NCI-H524 treated with DMSO at 0.1 percent for 48 hours (cell line): ENCODE measurements at places on chromosomes 11 and 22.

DNA sequence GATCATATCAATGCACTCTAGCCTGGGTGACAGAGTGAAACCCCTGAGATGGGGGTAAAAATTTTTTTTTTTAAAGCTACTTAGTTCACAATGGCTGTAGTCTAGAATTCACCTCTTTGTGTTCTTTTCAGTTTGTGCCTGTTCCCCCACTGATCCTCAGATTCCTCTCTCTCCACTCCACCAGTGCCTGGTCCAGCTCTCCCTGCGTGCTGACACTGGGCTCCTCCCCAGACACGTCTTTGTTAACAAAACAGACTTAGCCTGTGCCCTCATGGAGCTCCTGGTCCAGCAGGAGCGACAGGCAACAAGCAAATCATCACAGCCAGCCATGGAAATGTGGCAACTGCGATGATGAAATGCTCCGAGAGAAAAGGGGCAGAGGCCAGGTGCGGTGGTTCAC lies 34.0 kb downstream of the IFT27 start:
- DNase-seq, result no peak

DNA sequence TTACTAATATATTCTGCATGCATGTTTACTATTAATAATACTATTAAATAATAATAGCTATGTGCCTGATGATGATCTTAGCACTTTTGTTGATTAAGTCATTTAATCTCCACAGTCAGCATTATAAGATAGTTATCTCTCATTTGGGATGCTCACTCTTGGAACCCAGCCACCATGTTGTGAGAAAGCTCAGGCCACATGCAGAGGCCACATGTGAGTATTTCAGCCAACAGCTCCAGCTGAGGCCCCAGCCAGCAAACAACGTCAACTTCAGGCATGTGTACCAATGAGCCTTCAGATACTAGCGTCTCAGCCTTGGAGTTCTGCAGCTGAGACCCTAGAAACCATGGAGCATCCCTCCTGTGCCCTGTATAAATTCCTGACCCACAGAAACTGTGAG lies 798.1 kb upstream of the LRRC4C start:
- DNase-seq, result no peak

DNA sequence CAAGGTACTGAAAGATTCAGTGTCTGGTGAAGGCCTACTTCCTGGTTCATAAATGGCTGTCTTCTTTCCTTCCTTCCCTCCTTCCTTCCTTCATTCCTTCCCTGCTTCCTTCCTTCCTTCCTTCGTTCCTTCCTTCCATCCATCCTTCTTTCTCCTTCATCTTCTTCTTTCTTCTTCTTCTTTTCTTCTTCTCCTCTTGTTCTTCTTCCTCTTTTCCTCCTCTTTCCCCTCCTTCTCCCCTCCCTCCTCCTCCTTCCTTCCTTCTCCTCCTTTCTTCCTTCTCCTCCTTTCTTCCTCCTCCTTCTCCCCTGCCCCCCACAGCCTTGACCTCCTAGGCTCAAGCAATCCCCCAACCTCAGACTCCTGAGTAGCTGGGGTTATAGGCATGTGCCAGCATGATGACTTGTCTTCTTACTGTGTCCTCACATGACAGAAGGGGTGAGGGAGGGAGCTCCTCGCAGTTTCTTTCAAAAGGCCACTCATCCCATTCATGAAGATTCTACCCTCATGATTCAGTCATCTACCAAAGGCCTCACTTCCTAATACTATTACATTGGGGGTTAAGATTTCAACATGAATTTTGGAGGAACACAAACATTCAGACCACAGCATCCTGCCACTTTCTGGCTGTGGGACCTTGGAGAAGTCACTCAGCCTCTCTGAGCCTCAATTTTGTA lies 22.6 kb upstream of the CCDC134 start:
- no peak for DNase-seq

DNA sequence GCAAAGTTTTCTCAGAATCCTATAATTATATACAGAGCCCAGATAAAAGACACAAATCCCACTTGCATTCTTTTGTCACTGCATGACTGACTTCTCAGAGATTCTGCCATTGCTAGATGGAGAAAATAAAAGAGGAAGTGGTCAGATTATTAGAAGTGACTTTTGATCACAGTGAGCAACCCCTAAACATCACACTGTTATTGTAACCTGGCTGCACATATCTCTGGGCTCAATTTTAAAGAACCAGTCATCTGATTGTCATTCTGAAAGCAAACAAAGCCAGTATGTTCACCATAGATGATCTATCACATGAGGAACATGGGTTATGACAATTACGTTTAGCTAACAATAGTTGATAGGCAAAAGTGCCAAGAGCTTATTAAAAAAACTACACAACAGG lies 47.8 kb downstream of the COPB1 start:
- DNase-seq, result no peak

GRCh38 chr11:78594814-78595213 lies 20.1 kb upstream of the NARS2 start:
- DNase-seq, result no peak

DNA sequence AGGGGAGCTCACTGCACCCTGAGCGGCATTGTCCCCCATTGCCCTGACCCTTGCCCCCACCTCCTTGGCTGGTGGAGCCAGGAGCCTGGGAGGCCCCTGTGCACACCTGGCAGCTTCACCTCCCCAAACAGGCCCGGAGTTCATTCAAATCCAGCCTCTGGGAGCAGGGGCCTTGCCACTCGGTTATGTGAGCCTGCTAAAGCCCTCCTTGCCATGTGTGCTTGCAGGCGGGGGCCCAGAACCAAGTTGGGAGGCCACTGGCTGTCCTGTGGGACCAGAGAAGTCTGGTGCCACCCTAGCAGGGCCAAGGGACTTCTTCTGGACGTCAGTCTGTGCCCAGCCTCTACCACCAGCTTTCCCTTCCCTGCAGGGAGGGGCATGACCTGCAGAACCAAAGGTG lies 48.9 kb downstream of the NFAM1 start:
- DNase-seq, result no peak

- no peak for DNase-seq
Measured at GRCh38 chr11:82858133-82858532, 42.1 kb downstream of the PRCP start.

GRCh38 chr11:100889758-100890157 lies 202.7 kb downstream of the ARHGAP42 start:
- DNase-seq, result no peak

- no peak for DNase-seq
Measured at GRCh38 chr22:18085188-18085587, 7.4 kb downstream of the PEX26 start.

GRCh38 chr11:34169686-34170085 lies 64.3 kb downstream of the NAT10 start:
- DNase-seq, result no peak

DNA sequence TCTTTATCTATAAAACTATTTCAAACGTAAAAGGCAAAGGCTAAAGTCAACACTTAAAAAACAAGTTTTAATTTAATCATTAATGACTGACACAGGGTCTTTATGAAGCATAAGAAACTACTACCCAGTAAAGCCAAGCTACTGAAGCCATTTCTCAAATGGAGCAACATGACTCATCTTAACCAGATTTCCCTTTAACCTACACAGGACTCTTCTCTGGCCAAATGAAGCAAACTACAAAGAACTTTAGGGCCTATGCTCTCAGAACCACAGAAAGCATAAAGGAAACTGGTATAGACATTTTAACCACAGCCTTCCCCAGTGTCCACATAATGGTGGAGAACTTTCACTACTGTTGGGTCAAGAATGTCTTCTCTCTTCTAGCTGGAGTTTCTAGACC lies 34.7 kb downstream of the ALG9 start:
- no peak for DNase-seq

GRCh38 chr22:37427711-37428635 lies 694 bp upstream of the ELFN2 start:
- DNase-seq, result no peak

DNA sequence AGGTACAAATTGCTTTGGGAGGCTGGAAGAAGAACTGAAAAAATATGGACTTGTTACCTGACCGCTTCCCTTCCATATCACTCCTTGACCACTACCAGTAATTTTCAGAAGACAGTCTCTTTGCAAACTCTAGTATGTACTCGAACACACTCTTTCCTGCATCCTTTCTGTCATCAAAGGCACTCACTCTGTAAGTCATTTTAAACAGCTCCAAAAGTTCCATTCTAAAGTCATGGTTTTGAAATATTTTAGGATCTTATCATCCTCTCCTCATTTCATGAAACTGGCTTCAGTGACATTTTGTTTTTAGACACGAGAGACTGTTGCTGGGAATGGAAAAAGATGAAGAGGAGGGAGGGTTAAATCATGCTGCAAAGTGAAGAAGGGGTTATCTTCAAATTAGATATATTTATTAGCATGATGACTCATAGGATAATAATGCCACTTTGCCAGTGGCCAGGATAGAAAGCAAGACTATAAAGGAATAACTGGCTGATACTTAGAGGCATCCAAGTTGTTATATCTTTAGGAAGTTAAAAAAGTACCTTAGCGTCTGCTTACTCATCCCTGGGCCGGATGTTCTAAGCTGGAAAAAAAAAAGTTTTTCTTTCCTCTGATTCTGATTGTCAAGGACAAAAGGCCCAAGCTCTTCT lies 549.3 kb downstream of the METTL15 start:
- no peak for DNase-seq

GRCh38 chr22:23237841-23238240 lies 57.5 kb downstream of the BCR start:
- DNase-seq, result no peak

DNA sequence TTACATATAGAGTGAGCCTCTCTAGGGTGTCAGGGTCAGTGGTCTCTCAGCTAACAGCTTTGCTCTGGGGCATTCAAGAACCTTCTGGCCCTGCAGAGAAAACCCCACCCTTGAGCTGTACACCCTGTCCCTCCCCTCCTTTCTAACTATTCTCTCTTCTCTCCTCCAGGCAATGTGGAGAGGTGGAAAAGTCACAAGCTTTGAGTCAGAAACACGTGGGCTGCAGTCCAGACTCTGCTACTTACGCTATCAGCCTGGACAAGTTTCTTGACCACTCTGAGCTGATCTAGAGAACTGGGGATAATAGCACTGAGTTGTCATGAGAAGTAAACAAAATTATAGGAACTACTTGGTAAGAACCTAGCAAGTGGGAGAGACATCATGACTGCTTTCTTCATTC lies 10.7 kb upstream of the FAM83F start:
- no peak for DNase-seq

DNA sequence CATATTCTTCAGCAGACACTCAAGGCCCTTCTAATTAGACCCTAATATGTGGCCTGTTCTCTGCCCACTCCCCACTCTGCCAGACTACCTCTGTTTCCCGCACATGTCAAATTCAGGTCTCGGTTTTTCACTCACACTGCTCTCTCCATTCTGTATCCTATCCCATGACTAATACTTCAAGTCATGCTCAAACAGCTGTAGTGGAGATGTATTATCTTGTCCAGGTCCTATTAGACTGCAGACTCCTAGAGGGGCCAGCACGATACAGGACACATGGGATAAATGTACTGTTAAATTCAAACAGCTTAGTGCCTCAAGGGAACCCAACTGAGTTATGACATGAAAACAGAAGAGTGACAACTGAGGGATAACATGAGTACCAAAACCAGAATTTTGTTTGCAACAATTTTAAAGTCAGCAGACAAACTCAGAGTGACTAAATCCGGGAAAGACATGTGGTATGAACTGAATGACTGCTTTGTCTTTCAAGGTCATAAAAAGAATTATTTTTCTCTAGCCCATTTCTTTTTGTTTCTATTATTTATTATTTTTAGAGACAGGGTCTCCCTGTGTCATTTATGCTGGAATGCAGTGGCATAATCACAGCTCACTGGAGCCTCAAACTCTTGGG lies 20.5 kb downstream of the ATP6V1E1 start:
- no peak for DNase-seq

GRCh38 chr11:71103266-71103665 lies 149.1 kb downstream of the SHANK2 start:
- no peak for DNase-seq

DNA sequence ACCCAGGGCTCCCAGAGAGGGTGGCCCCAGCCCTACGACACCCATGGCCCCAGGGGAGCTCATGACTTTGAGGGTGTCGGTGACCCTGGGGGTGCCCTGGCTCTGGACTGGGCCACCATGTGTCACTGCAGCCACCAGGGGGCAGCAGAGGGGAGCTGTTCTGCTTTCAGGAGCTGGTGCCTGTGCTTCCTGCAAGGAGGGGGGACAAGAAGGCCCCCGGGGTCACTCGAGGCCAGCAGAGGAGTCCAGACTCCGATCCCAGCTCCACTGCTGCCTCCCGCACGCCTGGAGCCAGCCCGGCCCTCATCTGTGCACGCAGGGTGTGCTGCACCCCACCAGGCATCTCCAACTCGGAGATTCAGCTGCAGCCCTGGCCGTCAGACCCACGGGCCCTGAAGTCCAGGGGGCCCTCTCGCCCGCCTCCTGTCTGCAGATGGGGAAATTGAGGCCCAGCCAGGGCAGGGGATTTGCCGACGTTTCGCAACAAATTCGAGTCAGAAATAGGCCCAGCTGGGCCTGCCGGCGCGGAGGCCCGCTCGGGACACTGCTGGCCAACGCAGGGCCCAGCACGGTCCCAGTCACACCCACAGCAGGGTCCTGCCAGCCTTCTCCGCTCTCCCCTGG lies 29.5 kb upstream of the WNT7B start:
- no peak for DNase-seq

DNA sequence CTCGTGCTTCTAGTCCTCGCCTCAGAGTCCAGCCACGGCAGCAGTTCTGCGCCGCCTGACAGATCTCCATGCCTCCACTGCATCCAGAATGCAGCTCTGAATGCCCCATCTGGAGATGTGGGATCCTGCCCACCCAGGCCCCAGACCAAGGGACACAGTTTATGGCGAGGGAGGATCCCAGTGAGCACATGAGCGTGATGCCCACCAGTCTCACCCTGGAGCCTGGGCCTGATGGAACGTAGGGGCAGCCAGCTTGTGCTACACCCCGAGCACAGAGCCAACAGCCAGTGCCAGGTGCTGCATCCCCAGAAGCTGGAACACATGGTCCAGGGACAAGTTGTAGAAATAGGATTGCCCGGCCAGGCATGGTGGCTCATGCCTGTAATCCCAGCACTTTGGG lies 10.4 kb downstream of the IGLL1 start:
- no peak for DNase-seq

GRCh38 chr11:9756461-9756860 lies 92.6 kb downstream of the SWAP70 start:
- no peak for DNase-seq

- no peak for DNase-seq
Measured at GRCh38 chr11:2812371-2812991, 73.1 kb downstream of the CDKN1C start.

- DNase-seq, result no peak
Measured at GRCh38 chr11:20762980-20763379, 93.6 kb downstream of the NELL1 start.

DNA sequence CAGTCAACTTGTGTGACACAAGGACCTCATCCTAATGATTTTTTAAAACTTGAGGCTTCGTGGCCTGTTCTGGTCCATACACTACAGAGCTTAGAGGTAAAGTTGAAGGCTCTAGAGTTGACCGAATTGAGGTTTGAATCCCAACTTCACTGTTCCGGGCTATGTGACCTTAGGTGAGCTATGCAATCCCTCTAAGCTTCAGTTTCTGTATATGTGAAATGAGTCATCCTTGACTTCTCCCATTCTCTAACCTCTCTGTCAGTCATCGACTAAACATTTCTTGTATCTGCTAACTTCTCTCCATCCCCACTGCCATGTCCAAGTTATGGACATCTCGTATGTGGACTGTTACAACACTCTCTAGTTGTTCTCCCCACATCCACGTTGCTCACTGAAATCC lies 178.2 kb upstream of the TMEM45B start:
- no peak for DNase-seq

- DNase-seq, result no peak
Measured at GRCh38 chr11:12539572-12539971, 134.6 kb upstream of the TEAD1 start.
